Brain microvascular endothelial cell (primary cell): ENCODE measurements at places on chromosomes 2 and 18.

DNA sequence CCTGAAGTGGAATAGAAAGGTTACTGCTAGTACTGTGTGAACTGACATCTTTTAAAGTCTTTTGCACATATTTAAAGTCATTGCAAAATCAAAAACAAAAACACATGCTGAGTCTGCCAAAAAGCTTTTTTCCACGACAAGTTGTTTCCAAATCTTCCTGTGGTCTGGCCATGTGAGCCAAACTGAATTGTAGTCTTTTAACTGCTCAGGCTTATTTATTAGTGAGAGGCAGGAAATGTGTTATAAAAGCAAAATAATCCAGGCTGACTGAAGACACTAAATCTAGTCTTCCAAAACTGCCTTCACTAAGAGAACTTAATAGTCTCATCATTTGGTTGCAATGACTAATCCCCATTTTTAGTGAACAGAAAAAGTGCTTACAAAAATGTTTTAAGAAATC is 2.3 kb downstream of the KRCC1 start:
- DNase-seq = no peak

GRCh38 chr2:190507135-190507534 is 27.4 kb downstream of the NEMP2 start:
- no peak for DNase-seq

DNA sequence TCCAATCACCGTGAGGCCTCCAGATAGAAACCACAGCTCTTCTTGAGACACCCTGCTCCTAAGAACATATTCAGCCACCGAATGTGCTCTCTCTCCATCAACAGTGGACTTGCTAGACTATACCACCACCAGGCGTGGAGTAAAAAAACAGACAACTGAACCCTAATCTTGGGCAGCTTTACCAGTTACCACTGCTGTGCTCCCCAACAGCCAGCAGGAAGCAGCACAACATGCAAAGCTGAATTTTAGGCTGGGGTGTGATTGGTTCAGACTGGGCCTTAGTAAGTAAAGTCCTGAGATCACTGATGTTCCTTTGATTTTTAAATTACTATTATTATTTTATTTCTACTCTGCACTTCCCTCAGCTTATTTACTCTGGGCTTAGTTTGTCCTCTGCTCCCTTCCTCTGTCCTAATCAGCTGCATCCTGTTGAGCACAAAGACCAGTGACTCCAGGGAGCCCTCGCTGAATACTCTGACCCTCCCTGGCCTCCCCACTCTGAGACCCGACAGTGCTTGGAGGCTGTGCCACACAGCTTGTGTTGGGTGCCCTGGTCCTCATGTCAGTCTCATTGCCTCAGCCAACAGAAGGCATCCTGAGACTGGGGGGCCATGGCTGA is 21.9 kb downstream of the MRPL35 start:
- DNase-seq = peak; percentile 41

GRCh38 chr2:309954-310510 is 22.1 kb upstream of the ALKAL2 start:
- DNase-seq = no peak

DNA sequence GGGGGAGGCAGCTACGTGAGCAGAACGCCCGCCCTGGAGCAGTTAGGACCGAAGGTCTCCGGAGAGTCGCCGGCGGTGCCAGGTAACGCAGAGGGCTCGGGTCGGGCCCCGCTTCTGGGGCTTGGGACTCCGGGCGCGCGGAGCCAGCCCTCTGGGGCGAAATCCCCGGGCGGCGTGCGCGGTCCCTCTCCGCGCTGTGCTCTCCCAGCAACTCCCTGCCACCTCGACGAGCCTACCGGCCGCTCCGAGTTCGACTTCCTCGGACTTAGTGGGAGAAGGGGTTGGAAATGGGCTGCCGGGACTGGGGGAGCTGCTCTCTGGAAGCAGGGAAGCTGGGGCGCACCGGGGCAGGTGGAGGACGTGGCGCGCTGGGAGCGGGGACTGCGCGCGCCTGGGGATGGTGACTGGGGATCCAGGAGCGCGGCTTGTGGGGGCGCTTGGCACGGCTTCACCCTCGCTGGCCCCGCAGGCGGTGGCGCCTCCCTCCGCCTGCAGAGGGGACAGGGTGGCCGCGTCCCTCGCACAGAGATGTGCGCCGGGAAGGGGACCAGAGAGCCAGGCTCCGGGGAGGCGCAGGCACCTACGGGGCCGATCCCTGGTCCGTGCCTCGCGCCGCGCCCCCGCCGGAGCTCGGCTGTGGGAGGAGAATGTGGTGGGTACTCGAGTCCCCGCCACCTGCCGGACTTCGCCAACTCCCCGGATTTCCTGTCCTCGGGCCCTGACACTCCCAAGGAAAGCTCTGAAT is 688 bp downstream of the CDH20 start:
- no peak for DNase-seq

DNA sequence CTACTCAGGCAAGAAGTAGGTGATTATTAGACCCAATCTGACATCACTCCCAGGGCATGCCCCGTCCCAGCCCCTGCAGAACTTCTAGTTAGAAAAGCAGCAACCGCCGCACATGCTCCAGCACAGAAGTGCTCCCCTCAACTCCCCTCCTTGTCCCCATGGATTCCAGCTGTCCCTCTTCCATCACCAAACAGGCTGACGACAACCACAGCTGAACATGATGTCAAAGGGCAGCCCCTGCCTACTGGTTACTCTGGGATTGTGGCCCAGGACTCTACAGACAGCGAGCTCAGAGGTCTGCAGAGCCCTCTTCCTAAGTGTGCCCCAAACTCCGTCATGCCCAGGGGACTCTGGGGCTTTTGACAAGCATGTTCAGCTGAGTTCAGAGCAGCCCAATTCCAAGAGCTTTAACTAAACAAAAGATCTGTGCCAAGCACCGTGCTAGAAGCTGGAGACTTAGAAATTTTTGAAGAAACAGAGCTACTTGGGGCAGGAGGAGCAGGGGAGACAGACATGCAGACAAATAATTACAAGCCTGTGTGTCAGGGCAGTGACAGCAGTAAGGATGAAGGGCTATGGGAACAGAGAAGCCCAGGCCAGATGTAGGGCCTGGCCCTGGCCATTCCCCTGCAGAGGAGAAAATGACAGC is 148.1 kb downstream of the BCL11A start:
- DNase-seq = no peak

DNA sequence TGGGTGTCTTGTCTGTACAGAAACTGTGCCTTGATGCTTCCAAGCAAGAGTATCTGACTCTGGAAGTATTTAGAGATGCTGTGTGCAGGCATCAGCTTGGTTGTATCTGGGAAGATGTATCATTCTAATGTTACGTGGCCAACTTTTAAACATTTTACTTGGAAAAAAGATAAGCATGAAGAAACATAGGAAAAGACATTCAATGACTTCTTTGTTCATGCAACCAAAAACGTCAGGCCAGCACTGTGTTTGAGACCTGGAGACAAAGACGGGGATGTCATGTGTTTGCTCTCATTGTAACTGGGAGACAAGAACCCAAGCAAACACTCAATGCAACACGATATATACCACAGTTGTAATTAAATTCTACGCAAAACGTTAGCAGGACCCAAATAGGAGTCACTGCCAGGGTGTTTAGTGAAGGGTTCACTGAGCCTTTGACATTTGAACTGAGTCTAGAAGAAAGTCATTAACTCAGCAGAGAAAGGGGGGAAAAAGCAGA is 8.9 kb upstream of the SESTD1 start:
- DNase-seq = no peak

DNA sequence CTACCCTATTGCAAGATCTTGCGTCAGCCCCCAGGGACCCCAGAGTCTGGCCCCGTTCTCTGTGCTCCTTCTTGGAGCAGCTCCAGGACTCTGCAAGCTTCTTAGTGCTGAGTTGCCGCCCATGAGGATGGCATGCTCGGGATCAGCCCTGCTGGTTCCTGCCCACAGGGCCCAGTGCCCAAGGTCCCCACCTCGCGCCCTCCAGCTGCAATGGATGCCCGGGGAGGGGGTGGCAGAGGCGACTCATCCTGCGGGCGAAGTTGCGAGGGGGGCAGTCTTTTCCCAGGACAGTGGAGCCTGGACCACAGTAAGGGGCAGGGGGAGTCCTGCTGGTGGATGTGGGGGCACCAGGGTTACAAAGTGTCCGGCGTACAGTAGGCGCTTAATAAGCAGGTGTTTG is 261.9 kb downstream of the BCL2 start:
- DNase-seq = no peak

- DNase-seq = no peak
Observed at GRCh38 chr18:62189208-62189607, 2.2 kb downstream of the RELCH start.

- DNase-seq = peak; percentile 64
Observed at GRCh38 chr18:22999212-22999611, 66.1 kb downstream of the RBBP8 start.

GRCh38 chr2:9284521-9285297 is 78.1 kb downstream of the ASAP2 start:
- DNase-seq = no peak

DNA sequence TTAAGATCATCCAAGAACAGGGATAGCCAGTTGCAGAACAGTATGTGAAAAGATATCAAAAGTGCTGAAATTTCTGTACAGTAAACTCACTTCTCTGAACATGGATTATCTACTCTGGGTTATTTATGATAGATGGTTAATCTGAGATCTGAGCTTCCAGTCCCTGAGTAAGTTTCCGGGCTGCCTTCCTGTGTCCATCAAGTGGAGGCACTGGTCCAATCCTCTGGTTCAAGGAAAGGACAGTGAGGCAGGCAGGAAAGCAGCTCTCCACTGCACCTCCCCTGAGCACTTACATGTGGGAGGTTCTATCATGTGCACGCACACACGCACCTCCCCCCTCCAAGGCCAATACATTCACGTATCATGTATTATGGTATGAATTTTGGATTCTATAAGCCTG is 32.5 kb downstream of the GPR45 start:
- no peak for DNase-seq

- no peak for DNase-seq
Observed at GRCh38 chr2:234348081-234348480, 148.8 kb downstream of the ARL4C start.

DNA sequence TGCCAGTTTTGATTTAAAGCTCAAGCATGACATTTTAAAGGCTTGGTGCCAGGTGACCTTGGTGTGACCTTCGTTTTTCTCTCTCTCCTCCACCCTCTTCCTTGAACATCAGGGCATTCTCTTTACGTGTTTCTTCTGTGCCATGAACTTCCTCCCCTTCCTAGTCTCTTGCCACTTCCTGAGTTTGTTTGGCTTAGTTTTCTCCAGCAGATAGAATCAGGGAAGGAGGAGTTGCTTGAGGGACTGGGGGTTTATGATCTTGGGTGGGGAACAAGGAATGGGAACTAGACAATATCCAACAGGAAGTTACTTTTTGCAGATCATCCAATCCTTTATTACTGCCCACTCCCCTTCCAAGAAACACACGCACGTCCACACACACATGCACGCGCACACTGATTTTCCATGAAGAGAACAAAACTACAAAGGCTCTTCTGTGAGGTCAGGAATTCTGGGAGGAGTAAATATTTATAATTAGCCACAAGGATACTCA is 210.6 kb upstream of the EPAS1 start:
- no peak for DNase-seq

- no peak for DNase-seq
Observed at GRCh38 chr2:23388294-23388693, 3.3 kb downstream of the KLHL29 start.

GRCh38 chr18:2536063-2536462 is 35.2 kb downstream of the METTL4 start:
- DNase-seq = no peak

- DNase-seq = no peak
Observed at GRCh38 chr18:46156843-46157242, 52.7 kb downstream of the HAUS1 start.

DNA sequence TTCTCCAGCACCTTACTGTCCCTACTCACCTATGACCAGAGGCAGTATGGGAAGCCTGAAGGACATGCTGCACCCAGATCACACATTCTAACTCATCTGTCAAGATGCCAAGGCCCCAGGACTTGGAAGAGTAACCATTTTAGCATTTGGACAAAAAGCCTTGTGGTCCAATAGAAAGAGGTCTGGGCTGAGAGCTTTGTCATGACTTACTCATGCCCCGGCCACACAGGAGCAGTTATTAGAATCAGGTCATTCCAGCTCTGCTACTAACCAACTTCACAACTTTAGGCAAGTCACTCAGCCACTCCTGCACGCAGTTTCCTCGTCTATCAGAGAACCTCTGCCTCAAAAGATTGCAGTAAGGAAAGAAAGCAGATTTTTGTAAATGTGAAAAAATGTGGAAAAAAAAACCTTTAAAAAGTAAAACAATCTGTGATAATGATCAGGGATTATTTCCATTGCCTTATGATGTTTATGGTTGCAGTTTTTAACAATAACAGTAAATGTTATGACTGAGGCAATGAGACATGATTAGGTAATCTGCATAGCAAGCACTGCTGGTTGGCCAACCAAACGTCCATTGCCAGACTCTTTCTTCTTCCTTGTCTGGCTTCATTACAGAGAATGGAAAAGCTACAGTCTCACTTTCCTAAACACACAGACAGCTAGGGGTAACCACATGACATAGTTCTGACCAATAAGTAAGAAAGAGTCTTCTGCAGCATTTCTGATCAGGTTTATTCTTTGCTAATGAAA is 255.4 kb upstream of the CHAC2 start:
- DNase-seq = no peak

DNA sequence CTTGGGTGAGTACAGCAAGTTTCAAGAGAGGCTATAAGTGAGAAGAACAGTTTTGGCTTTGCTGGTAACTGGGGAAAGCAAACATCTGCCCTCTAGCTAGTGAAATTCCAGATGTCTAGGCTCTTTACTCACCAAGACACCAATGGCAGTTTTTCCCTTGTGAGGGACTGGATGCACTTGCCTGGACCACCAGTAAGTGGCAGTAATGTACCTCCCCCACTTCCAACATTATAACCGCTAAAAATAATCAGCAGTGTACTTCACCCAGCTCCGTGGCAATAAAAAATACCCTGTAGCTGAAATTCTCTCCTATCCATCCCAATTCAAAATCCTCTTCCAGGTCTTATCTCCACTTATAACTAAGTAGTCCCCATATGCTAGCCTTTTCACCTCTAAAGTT is 383.9 kb downstream of the ARHGAP15 start:
- DNase-seq = peak; percentile 72

DNA sequence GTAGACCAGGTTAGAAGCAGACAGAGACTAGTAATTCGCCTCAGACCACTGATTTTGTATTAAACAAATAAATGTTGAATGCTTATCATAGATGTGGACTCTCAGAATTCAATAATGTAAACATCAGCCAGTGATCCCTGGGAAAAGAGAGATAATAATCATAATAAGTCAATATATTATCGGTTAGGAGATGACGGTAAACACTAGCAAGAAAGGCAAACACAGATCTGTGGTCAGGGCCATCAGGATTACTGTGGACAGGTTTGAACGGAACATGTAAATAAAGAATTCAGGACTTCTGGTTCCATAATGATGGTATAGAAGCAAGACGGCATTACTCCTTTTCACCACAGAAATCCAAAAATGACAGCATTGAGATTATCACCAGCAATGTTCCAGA is 861.6 kb downstream of the CBLN2 start:
- no peak for DNase-seq

- DNase-seq = no peak
Observed at GRCh38 chr18:38362286-38362792, 796.7 kb upstream of the CELF4 start.

GRCh38 chr2:58899692-58900091 is 658.6 kb upstream of the FANCL start:
- peak; percentile 32 for DNase-seq

- DNase-seq = no peak
Observed at GRCh38 chr2:61011678-61012077, 5.8 kb upstream of the PEX13 start.
